ENCODE measurements at places on chromosomes 12 and 14.

DNA sequence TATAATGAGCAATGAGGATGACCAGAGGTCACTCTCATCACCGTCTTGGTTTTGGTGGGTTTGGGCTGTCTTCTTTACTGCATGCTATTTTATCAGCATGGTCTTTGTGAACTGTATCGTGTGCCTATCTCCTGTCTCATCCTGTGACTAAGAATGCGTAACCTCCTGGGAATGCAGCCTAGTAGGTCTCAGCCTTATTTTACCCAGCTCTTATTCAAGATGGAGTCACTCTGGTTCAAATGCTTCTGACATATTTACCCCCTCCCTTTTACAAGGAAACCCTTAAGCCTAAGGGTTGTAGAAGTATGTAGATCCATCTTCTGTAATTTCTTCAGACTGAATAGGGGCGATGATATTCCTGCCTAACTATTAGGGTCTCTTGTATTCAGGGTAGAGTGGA is 8.4 kb downstream of the IFI27L1 start:
- DNase-seq = no peak

- DNase-seq = no peak
Measured at GRCh38 chr12:113990250-113991223, 24.4 kb upstream of the RBM19 start.

- DNase-seq = no peak
Measured at GRCh38 chr12:128339631-128340030, 72.7 kb downstream of the TMEM132C start.

- DNase-seq = no peak
Measured at GRCh38 chr14:30132196-30132595, 204.5 kb upstream of the PRKD1 start.

DNA sequence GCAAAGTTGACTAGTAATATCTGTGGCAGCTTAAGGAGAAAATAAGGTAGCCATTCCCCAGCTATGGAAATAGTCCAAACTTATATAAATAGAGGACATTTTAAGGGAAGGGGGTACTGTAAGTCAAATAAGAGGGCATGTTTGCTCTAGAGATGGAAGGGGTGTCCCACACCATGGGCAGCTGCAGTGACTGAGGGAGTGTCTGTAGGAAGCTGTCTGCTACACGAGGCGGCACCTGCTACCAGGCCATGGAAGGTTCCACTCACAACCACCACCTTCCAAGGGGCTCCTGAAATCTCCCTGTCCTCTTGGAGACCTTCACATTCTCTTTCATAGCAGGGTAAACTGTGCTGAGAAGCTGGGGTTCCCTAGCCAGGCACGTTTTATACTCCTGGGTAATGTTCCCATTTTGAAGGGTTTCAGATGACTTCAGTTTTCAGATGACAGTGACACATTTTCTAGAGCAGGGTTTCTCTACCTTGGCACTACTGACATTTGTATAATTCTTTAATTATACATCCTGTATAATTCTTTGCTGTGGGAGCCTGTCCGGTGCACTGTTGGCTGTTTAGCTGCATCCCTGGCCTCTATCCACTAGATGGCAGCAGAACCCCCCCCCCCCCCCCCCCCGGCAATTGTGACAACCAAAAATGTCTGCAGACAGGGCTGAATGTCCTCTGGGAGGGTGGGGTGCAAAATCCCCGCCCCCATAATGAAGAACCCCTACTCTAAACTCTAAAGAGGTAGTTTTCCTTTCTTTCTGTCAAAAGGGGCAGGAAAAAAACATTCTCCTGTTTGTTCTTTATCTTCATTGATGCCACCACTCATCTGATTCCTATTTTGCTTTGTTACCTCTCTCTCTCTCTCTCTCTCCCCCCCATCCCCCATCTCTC is 11.6 kb upstream of the SMCO2 start:
- no peak for DNase-seq

DNA sequence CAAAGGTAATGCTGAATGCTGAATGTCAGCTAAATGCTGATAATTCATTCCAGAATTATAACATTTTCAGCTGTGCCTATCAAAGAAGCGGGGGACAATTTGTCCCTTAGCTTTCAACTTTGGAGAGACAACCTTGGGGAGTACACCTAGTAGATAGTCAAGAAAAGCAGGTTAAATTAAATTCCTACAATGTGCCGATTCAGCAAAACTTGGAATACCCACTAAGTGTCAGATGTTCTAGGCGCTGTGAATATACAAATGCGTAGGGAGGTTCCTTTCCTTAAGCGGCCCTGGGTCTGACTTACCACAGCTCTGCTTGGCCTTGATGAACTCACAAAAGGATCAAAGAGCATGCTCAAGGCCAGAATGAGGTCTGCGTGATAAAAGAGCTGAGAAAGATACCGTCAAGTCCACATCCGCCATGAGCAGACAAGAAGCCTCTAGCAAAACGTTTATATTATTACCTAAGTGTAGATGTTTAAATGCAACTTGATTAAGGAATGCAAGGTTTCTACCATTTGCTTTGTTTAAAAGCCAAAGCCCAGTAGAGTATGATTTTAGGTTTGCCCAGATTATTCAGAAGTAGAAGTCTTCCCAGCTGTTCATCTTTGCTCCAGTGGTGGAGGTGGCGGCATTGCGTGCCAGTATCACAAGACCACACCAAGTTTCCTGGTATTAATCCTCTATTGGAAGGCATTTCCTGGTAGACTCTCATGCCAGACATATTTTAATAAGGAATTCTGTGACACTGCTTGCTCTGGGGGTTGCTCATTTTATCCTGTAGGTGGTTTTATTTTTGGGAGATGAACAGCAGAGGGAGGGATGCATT is 368.6 kb downstream of the DPF3 start:
- DNase-seq = no peak

- no peak for DNase-seq
Measured at GRCh38 chr12:106288494-106289195, 13.9 kb upstream of the TCP11L2 start.

DNA sequence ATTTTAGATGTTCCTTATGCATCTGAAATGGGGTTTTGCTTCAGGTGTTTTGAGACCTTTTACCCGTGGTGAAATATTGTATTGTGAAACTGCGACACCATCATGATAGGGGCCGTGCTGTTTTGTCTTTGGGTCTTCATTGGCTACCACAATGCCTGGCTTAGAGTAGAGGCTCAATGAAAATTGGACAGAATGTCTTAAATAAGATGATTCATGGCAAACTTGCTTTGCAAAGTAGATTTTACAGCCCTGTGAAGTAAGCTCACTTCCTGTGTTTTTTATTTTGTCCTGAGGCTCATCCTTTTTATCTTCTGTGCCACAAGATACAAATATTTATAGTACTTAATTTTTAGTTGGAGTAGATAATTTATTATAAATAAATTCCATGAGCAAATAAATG is 111.3 kb upstream of the FRMD6 start:
- DNase-seq = no peak
